ENCODE measurements at places on chromosomes 16 and 17.

GRCh38 chr16:57993438-57993837, 7.0 kb downstream of the ZNF319 start:
- no peak for DNase-seq

- no peak for DNase-seq
These were observed 27.1 kb upstream of the ZFPM1 start for GRCh38 chr16:88426018-88426417.

GRCh38 chr16:56122251-56122650, 69.0 kb upstream of the GNAO1 start:
- DNase-seq = no peak

GRCh38 chr17:11997972-11998233, 628 bp upstream of the ZNF18 start:
- DNase-seq = peak; percentile 2

DNA sequence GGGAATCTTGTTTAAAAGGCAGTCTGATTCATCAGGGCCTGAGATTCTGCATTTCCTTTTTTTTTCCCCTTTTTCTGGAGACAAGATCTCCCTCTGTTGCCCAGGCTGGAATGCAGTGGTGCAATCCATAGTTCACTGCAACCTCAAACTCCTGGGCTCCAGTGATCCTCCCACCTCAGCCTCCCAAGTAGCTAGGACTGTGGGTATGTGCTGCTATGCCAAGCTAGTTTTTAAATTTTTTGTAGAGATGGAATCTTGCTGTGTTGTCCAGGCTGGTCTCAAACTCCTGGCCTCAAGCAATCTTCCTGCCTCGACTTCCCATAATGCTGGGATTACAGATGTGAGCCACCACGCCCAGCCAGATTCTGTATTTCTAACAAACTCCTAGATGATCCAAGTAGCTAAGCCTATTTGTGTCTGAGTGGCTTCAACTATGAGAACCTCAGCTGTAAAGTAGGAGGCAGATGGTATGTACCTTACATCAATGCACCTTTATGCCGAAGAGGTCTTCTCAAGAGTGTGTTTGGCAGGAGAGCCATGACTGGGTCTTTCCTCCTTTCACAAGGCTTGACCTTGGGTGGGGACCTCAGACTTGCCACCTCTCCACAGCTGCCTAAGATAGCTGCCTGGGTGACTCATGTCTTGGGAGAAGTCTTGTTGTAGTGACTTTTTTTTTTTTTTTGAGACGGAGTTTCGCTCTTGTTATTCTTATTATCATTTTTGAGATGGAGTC, 10.9 kb downstream of the LDAF1 start:
- no peak for DNase-seq

- peak; percentile 90 for DNase-seq
These were observed 14.7 kb downstream of the KCTD19 start for GRCh38 chr16:67311607-67312488.

DNA sequence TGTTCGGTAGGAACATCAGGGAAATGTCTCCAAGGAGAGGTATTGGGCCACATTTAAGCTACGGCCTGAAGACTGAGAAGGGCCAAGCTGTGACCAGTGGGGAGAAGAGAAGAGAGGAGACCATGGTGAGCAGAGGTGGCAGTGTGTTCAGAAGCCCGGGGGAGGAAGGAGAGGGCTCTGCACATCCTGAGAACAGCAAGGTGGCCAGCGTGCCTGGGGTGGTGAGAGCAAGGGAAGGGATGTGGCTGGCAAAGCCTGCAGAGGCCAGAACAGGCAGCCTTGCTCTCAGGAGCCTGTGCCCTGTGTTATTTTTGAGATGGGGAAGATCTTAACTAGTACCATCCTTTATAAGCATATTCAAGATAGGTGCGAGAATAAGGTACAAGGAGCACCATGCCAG, 933.5 kb upstream of the EEF2KMT start:
- DNase-seq = no peak

GRCh38 chr17:68570526-68570925, 30.6 kb downstream of the FAM20A start:
- DNase-seq = no peak

- no peak for DNase-seq
These were observed 205.2 kb upstream of the CACNG5 start for GRCh38 chr17:66629762-66630161.

DNA sequence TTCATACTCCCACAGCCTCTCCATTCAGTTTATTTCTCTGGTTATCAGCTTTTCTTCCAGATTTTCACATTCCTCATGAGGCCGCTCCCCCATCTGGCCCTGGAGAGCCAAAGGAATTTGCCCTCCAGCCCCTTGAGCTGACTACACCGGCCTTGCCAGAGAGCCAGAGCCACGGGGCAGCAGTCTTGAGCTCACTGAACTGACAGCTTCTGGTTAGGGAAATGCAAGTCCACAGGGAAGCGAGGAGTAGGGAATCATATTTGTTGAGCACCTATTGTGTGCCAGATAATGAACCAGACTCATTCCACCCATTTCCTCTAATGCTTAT, 102.4 kb downstream of the ABCC12 start:
- DNase-seq = no peak

DNA sequence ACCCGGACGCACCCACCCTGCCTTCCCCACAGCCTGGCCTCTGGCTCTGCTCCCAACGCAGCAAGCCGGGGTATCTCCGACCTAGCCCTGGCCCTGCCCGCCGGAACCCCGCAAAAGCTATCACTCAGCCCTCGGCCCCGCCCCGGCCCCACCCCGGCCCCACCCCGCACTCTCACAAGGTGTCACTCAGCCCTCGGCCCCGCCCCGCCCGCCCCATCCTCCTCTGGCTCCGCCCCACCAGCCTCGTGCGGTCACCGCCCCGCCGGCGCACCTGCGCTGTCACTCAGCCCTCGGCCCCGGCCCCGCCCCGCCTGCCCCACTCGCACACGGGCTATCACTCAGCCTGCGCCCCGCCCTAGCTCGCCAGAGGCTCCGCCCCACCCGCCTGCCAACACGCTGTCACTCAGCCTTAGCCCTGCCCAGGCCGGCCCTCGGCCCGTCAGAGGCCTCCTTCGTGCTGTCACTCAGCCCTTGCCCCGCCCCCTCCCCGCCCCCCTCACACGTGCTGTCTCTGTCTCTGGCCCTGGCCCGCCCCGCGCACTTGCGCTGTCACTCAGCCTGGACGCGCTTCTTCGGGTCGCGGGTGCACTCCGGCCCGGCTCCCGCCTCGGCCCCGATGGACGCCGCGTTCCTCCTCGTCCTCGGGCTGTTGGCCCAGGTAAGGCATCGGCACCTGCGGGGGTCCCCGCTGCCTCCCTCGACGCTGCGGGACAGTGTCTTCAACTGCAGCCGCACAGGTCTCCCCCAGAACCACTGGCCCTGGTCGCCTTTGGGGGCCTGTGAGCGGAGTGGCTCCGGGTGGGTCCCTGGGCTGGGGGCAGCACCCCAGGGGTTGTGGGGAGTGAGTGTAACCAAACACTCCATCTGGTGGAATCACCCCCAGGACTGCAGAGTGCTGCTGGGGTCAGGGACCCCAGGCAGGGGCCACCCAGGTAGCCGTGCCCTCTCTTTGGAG, at the start of gene CDH15:
TSS of gene CDH15 (plus strand) at position 533 of the 955 bp plus-strand sequence. CDS start at position 617, 84 bp downstream.
- peak; percentile 97 for DNase-seq

- no peak for DNase-seq
These were observed 40.6 kb downstream of the RAB11FIP4 start for GRCh38 chr17:31431852-31432658.

GRCh38 chr16:11108466-11108805, 147.6 kb downstream of the SOCS1 start:
- no peak for DNase-seq

GRCh38 chr16:62224646-62225209, 188.5 kb upstream of the CDH8 start:
- DNase-seq = no peak

DNA sequence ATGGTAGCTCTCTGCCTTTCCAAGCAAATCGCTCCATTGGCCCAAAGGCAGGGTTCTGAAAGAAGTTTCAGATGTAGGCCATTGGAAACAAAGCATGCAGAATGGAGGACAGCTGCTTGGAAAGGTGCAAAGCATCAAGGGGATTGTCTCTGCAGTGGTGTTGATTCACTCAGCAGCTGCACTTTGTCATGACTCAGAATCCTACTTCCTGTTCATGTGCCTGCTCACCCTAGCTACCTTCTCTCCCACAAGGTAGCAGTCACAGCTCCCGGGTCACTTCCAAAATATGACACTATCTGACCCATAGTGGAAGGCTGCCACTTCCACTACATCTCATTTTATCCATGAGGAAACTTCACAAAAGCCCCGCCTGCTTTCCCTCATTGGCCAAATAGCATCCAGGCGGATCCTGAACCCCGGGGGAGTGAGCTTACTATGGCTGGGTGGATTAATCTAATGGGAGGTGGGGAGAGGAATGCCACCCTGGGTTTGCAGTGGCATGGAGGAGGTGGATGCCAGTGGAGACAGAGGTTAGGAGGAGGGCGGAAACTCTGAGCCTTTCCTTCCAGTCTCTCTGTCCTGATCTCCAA, 74.7 kb upstream of the NKD1 start:
- DNase-seq = peak; percentile 12

GRCh38 chr16:10405386-10405939, 19.6 kb downstream of the ATF7IP2 start:
- DNase-seq = no peak

GRCh38 chr17:47281216-47281615, 27.6 kb downstream of the ITGB3 start:
- no peak for DNase-seq

GRCh38 chr17:81315885-81316391, 20.8 kb upstream of the SLC38A10 start:
- no peak for DNase-seq

DNA sequence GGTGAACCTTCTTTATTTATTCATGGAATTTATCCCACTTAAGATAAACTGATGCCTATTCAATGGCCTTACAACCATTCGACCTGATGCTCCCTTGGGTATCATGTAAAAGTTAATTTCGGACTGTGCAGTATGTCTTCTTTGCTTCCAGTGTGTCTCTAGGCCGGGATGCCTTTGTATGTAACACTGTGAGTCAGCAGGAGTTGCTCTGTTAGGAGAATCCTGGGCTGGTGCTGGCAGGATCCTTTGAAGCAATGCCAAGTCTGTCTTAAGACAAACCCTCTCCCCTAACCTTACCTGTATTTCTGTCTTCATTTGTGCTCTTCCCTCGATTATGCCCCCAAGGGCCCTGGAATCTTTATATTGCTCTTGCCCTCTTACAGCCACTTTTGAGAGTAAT, 37.9 kb upstream of the ABCA8 start:
- DNase-seq = no peak

DNA sequence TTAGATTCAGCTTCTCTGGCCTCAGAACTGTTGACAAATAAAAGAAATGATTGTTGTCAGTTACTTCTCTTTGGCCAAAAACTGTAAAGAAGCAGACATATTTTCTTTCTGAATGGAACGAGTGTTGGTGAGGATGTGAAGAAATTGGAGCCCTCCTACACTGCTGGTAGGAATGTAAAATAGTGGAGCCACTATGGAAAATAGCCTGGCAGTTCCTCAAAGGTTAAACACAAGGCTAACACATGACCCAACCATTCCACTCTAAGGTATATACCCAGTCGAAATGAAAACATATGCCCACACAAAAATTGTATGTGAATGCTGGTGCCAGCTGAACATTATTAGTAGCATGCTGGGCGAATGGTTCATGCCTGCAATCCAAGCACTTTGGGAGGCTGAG, 14.2 kb upstream of the KRT24 start:
- no peak for DNase-seq

DNA sequence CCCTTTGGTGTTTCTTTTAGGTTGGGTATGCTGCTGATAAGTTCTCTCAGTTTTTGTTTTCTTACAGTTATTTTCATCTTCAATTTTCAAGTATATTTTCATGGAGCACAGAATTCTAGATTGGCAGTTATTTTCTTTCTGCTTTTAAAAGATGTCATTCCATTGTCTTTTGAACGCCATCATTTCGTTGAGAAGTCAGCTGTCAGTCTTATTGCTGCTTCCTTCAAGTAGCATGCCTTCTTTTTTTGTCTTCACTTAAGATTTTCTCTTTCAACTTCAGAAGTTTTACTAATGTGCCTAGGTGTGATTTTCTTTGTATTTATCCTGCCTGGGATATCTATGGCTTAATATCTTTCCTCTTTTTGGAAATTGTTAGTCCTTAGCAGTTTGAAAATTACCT, 262.2 kb upstream of the PMFBP1 start:
- DNase-seq = no peak

GRCh38 chr16:15822957-15823356, 33.9 kb downstream of the MYH11 start:
- DNase-seq = no peak

DNA sequence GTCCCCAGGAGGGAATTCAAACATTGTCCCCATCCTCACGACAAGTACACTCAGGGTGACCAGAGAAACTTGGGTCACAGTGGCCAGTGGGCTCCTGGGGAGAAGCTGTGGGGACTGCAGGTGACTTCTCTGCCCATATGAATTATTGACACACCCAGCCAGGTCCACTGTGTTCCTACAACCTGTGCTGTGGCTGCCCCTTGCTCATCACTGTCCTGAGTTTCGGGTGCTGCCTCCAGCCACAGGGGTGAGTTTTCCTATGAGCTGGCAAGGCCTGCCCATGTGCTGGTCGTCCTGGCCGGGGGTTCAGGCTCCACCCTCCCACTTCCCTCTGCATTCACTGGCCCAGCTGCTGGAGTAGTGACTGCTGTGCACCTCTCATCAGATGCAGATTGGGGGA, 59.0 kb upstream of the RBFOX3 start:
- no peak for DNase-seq

- no peak for DNase-seq
These were observed 548 bp downstream of the TBX2 start for GRCh38 chr17:61400066-61400716.

GRCh38 chr17:6162216-6162615, 92.0 kb downstream of the WSCD1 start:
- no peak for DNase-seq

- DNase-seq = no peak
These were observed 105.3 kb downstream of the SPECC1 start for GRCh38 chr17:20114466-20114865.

- DNase-seq = peak; percentile 75
These were observed 9.6 kb downstream of the IL32 start for GRCh38 chr16:3074860-3075522.

DNA sequence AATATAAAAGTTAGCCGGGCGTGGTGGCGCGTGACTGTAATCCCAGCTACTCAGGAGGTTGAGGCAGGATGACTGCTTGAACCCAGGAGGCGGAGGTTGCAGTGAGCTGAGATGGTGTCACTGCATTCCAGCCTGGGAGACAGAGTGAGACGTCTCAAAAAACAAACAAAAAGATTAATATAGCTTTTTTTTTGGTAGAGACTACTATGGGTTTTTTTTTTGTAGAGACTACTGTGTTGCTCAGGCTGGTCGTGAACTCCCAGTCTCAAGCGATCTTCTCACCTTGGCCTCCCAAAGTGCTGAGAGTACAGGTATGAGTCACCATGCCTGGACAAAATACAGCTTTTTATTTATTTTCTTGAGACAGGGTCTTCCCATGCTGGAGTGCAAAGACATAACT, 20.2 kb downstream of the ZNRF1 start:
- no peak for DNase-seq

DNA sequence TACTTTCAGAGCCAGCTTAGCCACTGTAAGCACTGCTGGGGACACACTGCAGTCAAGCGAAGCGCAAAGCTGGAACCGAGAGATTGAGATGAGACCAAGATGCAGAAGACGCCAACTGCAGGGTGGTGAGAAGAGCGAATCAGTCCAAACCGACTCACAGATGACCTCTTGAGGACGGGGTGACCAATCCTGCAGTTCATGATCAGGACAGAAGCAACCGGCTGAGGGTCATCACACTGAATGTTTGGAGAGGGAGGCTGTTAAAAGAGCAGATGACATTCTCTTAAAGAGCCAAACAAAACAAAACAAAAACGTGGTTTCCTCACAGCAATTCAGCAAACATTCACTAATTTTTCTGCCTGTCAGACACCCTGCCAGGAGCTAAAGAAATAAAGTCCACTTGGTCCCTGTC, 8.5 kb downstream of the HASPIN start:
- DNase-seq = no peak

All from stimulated activated CD4-positive, alpha-beta T cell treated with anti-CD3 and anti-CD28 coated beads, Interleukin-2, amount 100 ng/mL, for 24 hours (primary cell).